ENCODE measurements at places on chromosomes 5 and 9.

DNA sequence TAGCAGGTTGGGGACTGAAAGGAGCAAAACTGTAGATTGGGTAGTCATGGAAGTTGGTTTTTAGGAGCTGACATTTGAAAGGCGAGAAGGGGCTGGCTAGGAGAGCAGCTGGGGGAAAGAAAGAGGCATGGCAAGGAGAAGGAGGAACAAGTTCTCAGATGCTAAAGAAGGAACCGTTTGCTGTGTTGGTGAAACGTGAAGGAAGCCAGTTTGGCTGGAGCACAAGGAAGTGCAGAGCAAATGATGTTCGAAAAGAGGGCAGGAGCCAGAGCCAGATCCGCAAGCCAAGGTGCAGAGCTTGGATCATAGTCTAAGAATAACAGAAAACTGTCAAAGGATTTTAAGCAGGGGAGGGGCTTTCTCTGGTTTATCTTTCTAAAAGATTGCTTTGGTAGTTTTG, 276.6 kb downstream of the ASTN2 start:
- DNase-seq = no peak

- DNase-seq = no peak
Observed at GRCh38 chr5:150429410-150429873, 16.7 kb upstream of the CD74 start.

DNA sequence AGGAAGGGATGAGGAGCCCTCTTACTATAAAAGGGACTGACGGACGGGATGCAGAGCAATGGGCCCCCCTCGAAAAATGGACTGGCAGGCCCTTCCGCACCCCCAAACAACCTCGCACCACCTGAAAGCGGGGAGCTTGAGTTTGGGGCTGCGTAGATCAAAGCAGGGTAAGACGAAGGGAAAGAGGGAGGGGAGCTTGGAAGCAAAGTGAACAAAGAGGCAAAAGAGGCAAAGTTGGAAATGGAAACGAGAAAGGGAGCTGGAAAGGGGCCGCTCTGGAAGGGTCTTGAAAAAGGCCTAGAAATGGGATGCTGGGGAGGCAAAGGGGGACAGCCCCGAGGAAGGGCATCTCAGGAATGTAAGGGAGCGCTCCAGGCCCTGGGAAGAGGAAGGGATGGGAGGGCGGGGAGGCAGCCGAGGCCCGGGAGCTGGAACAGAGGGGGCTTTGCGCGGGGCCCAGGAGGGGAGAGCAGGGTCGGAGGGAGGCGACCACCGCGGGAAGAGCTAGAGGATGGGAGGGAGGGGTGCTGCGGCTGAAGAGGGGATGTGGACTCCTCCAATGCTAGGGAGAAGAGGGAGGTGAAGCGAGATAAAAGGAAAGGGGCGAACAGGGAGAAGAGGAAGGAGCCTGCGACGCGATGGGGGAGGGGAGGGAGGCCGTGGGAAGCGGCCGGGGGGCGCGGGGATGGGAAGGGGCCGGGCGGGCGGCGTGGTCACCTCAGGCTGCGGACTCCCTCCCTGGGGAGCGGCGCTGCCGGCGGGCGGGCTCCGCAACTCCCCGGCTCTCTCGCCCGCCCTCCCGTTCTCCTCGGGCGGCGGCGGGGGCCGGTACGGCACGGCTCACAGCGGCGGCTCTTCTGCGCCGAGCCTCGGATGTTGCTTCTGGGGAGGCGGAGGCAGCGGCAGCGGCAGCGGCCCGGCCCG, 577 bp downstream of the RNF145 start:
- DNase-seq = no peak

GRCh38 chr5:107578051-107578635, 92.6 kb downstream of the EFNA5 start:
- DNase-seq = no peak
